Nephron progenitor cell (in vitro differentiated cells): ENCODE measurements at places on chromosomes 5 and 9.

DNA sequence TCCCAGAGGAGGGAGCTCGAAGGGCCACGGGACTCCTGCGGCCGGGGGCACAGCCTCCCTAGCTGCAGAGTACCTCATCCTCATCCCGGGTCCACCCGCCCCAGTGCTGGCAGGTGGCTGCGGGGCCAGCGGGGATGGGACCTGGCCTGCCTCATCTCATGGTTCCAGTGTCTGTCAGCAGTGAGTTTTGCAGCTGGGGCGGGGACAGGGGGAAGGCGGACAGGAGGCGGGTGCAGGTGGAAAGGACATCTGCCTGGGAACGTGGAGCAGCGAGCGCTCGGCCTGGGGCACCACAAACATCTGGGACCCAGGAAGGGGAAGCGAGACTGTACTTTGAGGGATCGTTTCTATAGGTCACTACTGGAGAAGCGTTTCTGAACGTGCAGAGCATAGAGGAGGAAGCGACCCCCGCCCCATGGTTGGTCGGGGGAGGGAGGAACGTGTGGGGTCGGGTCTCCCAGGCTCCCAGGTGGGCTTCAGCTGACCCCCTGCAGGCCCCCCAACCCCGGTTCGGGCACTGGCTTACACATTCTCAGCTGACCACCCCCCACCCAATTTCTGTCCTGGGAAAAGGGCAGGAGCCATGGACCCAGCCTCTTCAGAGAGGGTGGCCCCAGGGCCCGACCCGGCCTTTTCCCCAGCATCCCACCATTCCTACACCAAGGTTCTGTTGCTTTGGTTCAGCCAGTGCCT, 56.5 kb upstream of the NOTCH1 start:
- no peak for DNase-seq

DNA sequence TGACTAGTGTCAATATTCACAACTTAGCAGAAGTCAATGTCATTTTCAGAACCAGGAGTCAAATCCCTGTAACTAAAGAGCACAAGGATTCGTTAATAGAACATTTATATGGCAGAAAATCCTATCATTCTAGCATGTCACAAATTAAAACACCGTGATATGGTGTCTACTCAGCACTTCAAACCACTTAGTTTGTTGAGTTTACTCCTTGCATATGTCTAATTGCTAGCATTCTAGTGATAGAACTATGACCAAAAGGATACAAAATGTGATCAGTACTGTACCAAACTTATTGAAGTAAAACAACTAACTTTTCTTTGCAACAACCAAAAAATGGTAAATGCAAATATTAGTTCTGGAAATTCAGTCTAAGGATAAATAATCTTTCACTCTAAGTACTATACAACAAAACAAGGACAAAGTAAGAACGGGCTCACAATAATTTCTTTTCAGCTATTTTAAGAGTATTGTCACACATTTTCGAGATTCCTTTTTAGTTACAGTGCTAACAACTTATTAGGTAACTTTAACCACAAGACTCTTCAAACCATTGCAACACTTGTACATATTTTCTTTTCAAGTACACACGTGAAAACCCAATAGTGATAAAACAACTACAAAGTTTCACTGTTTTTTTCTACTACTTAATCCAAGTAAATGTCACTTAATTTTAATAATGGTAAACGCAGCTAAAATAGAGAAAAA, 845.2 kb upstream of the CDH10 start:
- no peak for DNase-seq

- DNase-seq = no peak
Observed at GRCh38 chr9:99366621-99367020, 144.5 kb downstream of the SEC61B start.

DNA sequence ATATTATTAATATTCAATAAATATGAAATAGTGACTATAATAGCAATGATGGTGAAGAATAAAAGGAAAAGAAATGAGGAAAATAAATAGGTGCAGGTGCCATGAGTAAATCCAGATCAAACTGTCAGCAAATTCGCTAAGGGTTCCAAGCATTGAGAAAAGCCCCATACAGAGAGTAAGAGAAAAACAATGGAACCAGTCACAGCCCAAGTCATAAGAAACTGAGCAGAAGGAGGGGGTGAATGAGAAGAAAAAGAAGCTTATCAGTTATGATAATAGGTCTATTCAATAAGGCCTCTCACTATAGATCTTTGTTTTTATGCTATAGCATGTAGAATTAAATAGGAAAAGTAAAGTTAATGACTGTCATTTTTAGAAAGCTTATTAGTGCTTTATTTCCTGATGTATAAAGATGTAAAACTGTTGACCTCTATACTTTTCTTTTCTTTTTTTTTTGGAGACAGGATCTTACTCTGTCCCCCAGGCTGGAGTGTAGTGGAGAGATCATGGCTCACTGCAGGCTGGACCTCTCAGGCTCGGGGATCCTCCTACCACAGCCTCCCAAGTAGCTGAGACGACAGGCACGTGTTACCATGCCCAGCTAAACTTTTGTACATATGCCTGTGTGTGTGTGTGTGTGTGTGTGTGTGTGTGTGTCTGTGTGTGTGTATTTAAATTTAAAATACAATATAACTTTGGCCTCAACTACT, 72.4 kb downstream of the FYB1 start:
- no peak for DNase-seq

GRCh38 chr5:88997937-88998336, 115.0 kb upstream of the MEF2C start:
- DNase-seq = no peak

DNA sequence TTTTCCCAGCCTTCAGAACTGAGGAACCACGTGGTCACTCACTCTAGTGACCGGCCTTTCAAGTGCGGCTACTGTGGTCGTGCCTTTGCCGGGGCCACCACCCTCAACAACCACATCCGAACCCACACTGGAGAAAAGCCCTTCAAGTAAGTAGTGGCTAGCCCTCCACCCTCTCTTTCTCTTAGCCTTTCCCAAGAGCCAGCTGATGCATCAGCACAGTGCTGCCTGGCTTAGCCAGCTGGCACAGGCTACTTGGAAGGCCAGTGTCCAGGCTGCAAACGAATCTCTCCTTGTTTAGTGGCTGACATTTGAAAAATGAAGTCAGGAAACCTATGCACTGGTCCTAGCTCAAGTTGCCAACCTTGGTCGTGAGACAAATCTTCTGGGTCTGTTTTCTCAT, 91.1 kb downstream of the PRDM6 start:
- no peak for DNase-seq

DNA sequence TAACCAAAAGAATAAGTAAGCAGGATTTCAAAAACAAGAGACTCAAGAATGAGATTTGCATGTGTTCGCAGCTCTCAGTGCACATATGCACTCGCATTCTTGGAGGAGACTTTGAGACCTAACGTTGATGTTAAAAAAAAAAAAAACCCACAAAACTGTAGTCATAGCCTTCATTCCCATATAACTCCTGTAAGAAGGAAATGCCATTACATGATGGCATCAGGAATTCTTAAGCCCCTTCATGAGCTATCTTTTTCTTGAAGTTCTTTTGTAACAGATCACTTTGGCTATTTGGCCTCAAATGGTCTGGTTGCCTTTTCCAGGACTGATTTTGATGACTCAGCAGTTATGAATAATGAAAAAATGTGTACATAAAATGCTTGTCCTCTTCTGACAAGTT, 113.8 kb downstream of the ALDH1A1 start:
- DNase-seq = no peak

- DNase-seq = no peak
Observed at GRCh38 chr9:136080716-136081112, 14.4 kb downstream of the NACC2 start.

- no peak for DNase-seq
Observed at GRCh38 chr5:147688656-147689356, 93.7 kb downstream of the JAKMIP2 start.

- peak; percentile 80 for DNase-seq
Observed at GRCh38 chr9:123349691-123350480, 6.1 kb upstream of the CRB2 start.

DNA sequence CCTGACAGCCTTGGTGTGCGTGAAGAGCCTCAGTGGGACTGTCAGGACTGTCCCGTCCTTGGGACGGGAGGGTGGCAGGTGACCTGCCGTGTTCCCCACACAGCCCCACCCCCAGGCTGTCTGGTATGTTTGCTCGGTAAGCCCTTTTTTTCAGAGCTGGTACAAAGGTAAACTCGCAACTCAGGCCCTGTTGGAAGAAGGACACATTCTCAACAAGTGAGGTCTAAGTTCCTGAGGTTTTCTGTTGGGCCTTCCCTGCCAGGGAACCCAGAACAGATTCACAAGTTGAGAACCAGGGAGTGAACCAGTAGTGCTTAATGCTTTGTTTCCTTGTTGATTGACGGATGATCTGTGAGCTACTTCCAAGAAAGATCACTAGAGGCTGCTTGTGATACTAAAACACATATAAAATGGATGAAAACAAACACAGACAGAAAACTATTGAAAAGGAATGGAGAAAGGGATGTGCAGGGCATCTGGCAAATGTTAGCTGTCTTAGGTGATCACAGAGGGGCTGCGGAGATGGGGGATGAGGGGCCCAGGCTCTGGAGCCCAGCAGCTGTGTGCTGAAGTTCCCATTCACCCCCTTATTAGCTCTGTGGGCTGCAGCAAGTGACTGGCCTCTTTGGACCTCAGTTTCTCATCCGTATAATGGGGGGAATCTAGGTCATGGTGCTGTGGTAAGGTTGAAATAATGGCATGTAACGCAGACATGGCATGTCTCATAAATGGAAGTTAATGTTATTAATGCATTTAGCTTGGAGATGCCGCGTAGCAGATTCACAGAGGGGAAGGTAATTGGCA, 2.7 kb downstream of the NDST1 start:
- no peak for DNase-seq

GRCh38 chr9:16316911-16317817, 553.3 kb downstream of the BNC2 start:
- DNase-seq = no peak

GRCh38 chr5:126857472-126858410, 80.8 kb downstream of the LMNB1 start:
- no peak for DNase-seq

DNA sequence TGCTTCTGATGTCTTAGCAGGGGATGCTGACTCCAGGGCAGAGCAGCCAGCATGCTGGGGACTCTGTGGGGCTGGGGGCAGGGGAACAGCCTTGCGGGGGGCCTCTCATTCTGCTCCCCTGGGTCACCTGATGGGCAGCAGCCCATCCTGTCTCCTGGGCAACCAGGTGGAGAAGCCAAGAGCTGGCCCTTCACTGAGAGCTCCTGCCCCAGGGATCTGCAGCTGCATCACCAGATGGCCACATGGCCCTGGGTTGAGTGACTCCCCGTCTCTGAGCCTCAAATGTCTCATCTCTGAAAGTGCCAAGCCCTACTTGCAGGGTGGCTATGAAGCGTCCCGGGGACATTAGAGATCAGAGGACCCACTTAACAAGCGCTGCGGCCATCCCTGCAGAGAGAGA, 49.1 kb downstream of the LRSAM1 start:
- no peak for DNase-seq

DNA sequence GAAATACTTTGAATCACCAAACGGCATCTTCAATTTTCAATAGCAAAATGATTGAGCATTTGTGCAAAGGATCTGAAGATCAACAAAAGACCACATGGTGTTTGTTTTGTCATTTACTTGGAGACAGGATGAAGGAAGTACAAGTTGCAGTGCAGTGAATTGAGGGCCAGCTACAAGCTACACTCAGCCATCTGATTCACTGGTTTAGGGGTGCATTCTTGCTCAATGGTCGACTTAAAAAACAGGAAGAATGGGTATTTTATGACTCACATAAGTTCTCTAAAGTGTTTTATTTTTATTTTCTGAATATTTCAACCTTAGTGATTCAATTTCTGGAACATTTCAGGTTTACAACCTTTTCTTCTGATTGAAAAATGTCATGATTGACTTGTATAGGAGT, 412.1 kb upstream of the ADAMTSL1 start:
- no peak for DNase-seq

- DNase-seq = no peak
Observed at GRCh38 chr5:17989567-17990563, 355.6 kb downstream of the TAF11L14 start.

GRCh38 chr5:54862036-54862435, 123.4 kb downstream of the ESM1 start:
- DNase-seq = no peak
